Activated naive CD4-positive, alpha-beta T cell treated with anti-CD3 and anti-CD28 coated beads for 36 hours (primary cell): ENCODE measurements at places on chromosomes 4 and X. TPM values are rescaled to one million over a fixed set of nuclear protein-coding genes. Genes with fewer than 3 reads are reported as not detected.

RWDD4 gene
- total RNA-seq = 17.8 TPM

DNA sequence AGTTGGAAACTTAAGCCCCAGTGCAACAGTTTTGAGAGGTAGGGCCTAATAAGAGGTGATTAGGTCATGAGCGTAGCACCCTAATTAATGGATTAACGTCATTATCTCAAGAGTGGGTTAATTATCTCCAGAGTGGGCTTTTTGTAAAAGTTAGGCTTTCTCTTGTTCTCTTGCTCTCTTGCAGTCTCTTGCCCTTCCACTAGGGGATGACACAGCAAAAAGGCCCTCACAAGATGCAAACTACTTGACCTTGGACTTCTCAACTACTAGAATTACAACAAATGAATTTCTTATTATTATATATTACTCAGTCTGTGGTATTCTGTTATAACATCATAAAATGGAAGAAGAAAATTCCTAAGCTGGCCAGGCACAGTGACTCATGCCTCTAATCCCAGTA is 22.1 kb upstream of the NDST3 start:
- no peaks in the 10 kb centered on the region for H3K27me3 ChIP-seq
- no peaks in the 10 kb centered on the region for H3K36me3 ChIP-seq
- H3K4me3 ChIP-seq = no peak overlapping the region
- H3K27ac ChIP-seq = no peak overlapping the region

GRCh38 chr4:109559625-109559982 is 442 bp upstream of the MCUB start:
- H3K36me3 ChIP-seq = peaks cover 17% of the 10 kb centered on the region
- H3K27ac ChIP-seq = peak overlapping the region; percentile 95
- H3K27me3 ChIP-seq = no peaks in the 10 kb centered on the region
- H3K4me1 ChIP-seq = peaks cover 49% of the 10 kb centered on the region
- H3K4me3 ChIP-seq = peak overlapping the region; percentile 88

- no peaks in the 10 kb centered on the region for H3K36me3 ChIP-seq
- no peak overlapping the region for H3K27ac ChIP-seq
- DNase-seq = no peak
- H3K4me1 ChIP-seq = no peaks in the 10 kb centered on the region
- no peak overlapping the region for H3K4me3 ChIP-seq
These were observed 88.3 kb upstream of the UNC5C start for GRCh38 chr4:95637043-95637600.

PTPN13 gene
- total RNA-seq = 0.17 TPM

GRCh38 chrX:119477812-119478232 is 9.6 kb downstream of the SLC25A5 start:
- no peak overlapping the region for H3K4me3 ChIP-seq
- DNase-seq = no peak
- no peaks in the 10 kb centered on the region for H3K27me3 ChIP-seq
- H3K27ac ChIP-seq = no peak overlapping the region
- H3K4me1 ChIP-seq = peaks cover 9% of the 10 kb centered on the region
- no peaks in the 10 kb centered on the region for H3K36me3 ChIP-seq

GRCh38 chr4:42787079-42787463 is 105.4 kb upstream of the GRXCR1 start:
- no peaks in the 10 kb centered on the region for H3K36me3 ChIP-seq
- DNase-seq = no peak
- H3K4me1 ChIP-seq = peaks cover 11% of the 10 kb centered on the region
- no peak overlapping the region for H3K27ac ChIP-seq
